ENCODE measurements at places on chromosomes 11 and 22.

GRCh38 chr11:12411393-12411792, 34.0 kb downstream of the PARVA start:
- no peak for DNase-seq

DNA sequence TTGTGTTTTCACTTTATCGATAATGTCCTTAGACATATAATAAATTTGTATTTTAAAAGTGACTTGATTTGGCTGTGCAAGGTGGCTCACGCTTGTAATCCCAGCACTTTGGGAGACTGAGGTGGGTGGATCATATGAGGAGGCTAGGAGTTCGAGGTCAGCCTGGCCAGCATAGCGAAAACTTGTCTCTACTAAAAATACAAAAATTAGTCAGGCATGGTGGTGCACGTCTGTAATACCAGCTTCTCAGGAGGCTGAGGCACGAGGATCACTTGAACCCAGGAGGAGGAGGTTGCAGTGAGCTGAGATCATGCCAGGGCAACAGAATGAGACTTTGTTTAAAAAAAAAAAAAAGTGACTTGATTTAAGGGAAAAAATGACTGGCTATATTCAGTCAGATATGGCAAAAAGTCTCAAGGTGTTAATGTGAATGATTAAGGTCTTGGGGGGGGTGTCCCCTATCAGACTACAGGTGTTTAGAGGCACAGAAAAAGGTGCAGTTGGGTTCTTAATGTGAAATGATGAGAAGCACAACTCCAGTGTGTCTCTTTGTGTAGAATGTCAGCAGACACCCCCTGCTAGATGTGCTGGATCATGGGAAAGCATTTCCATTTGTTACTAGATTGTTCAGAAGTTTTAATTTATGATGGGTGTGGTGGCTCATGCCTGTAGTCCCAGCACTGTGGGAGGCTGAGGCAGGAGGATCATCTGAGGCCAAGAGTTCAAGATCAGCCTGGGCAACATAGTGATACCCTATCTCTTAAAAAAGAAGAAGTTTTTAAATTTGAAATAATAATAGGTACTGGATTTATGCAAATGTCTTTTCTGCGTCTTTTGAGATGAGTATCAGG, 17.0 kb downstream of the NEAT1 start:
- no peak for DNase-seq

GRCh38 chr11:78753297-78753696, 178.6 kb upstream of the NARS2 start:
- DNase-seq, result no peak

GRCh38 chr22:36277482-36278291, 24.8 kb downstream of the APOL1 start:
- DNase-seq, result peak; percentile 61

All from activated CD4-positive, alpha-beta T cell treated with anti-CD3 and anti-CD28 coated beads, Interleukin-2, amount 50 U/mL, for 4 hours (primary cell).